ENCODE measurements at places on chromosomes 4 and X. TPM values are rescaled to one million over a fixed set of nuclear protein-coding genes. Genes with fewer than 3 reads are reported as not detected.

- H3K4me3 ChIP-seq: no peak overlapping the region
- H3K4me1 ChIP-seq: no peaks in the 10 kb centered on the region
- no peak for DNase-seq
Observed at GRCh38 chr4:123381996-123382395, 14.6 kb upstream of the SPRY1 start.

GRCh38 chr4:113760795-113761619 is 531 bp downstream of the CAMK2D start:
- peak overlapping the region; percentile 93 for H3K4me3 ChIP-seq
- H3K4me1 ChIP-seq: peaks cover 16% of the 10 kb centered on the region
- H3K27me3 ChIP-seq: no peaks in the 10 kb centered on the region

GDPD2 gene
- total RNA-seq: 0.55 TPM

GYPA gene
- total RNA-seq: not detected

EMCN gene
- not detected for total RNA-seq

DNA sequence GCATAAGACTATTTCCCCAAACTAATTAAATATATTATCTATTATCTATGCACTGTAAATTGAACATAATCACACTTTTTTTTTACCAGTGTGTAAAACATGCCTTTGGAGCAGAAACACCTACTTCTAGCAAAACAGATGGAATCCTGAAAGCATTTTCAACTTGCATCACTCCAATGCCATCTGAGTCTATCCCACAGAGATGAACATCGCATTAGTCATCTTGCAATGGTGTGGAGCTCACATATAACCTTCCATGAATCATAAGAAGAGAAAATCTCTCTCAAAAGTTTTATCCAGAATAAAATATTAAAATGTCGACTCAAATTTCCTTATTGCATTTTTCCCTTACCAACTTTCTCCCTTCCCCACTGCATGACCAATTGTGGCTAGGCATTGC is 406.7 kb upstream of the ACTRT1 start:
- no peak for DNase-seq
- H3K27ac ChIP-seq: no peak overlapping the region
- no peak overlapping the region for H3K4me3 ChIP-seq

- no peak overlapping the region for H3K4me3 ChIP-seq
- no peaks in the 10 kb centered on the region for H3K27me3 ChIP-seq
- DNase-seq: no peak
Observed at GRCh38 chrX:134650701-134651100, 7.6 kb downstream of the PLAC1 start.

REPS2 gene
- total RNA-seq: 14.7 TPM

DNA sequence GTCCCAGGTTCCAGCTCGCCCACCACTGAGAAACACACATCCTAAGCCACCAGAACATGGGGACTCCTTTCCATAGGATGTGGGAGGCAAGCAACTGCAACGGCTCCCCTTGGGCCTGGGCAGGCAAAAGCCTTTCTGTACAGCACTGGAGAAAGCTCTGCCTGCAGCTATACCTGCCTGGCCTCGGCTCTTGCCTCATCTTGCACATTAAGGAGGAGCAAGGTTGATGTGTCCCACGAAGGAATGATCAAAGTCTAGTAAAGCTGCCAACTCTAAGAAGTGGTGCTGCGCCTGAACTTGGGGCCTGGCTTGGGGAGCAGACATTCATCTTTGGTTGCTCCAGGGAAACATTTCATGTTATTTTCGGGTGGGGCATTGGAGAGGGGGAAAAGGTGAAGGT is 19.6 kb downstream of the CCNG2 start:
- peaks cover 18% of the 10 kb centered on the region for H3K4me1 ChIP-seq
- H3K4me3 ChIP-seq: no peak overlapping the region
- no peaks in the 10 kb centered on the region for H3K36me3 ChIP-seq
- peak overlapping the region; percentile 94 for H3K27ac ChIP-seq

BCLAF3 gene
- 4.4 TPM for total RNA-seq

GRCh38 chr4:118086344-118086743 is 52.1 kb downstream of the NDST3 start:
- DNase-seq: peak; percentile 61
- no peak overlapping the region for H3K4me3 ChIP-seq
- peak overlapping the region; percentile 54 for H3K27ac ChIP-seq
- no peaks in the 10 kb centered on the region for H3K36me3 ChIP-seq

- DNase-seq: no peak
- H3K36me3 ChIP-seq: no peaks in the 10 kb centered on the region
- H3K27me3 ChIP-seq: no peaks in the 10 kb centered on the region
- no peaks in the 10 kb centered on the region for H3K4me1 ChIP-seq
Observed at GRCh38 chr4:136392576-136392975, 1139.7 kb downstream of the PCDH18 start.

- peak; percentile 56 for DNase-seq
- H3K27me3 ChIP-seq: no peaks in the 10 kb centered on the region
- no peaks in the 10 kb centered on the region for H3K36me3 ChIP-seq
- no peak overlapping the region for H3K27ac ChIP-seq
- no peaks in the 10 kb centered on the region for H3K4me1 ChIP-seq
Observed at GRCh38 chr4:111074523-111075114, 451.7 kb upstream of the PITX2 start.

DNA sequence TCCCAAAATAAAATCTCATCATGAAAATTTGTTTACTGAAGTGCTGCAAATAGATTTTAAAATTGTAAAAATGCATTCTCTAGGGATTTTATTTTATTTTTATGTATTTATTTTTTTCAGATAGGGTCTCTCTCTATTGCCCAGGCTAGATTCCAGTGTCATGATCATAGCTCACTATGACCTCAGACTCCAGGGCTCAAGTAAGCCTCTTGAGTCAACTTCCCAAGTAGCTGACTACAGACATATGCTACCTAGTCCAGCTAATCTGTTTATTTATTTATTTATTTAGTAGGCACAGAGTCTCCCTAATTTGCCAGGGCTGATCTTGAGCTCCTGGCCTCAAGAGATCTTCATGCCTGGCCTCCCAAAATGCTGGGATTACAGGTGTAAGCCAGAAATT is 317.7 kb upstream of the ANXA10 start:
- H3K4me1 ChIP-seq: no peaks in the 10 kb centered on the region
- no peaks in the 10 kb centered on the region for H3K36me3 ChIP-seq
- H3K4me3 ChIP-seq: no peak overlapping the region
- DNase-seq: no peak
- no peaks in the 10 kb centered on the region for H3K27me3 ChIP-seq
- H3K27ac ChIP-seq: no peak overlapping the region

GRCh38 chr4:104472766-104473165 is 21.9 kb downstream of the CXXC4 start:
- no peak for DNase-seq
- no peak overlapping the region for H3K4me3 ChIP-seq
- no peaks in the 10 kb centered on the region for H3K27me3 ChIP-seq
- peaks cover 9% of the 10 kb centered on the region for H3K4me1 ChIP-seq

TMEM271 gene
- total RNA-seq: not detected
